ENCODE measurements at places on chromosomes 1 and 21.

- no peak for DNase-seq
These were observed 113.8 kb downstream of the UBR4 start for GRCh38 chr1:19096036-19096833.

DNA sequence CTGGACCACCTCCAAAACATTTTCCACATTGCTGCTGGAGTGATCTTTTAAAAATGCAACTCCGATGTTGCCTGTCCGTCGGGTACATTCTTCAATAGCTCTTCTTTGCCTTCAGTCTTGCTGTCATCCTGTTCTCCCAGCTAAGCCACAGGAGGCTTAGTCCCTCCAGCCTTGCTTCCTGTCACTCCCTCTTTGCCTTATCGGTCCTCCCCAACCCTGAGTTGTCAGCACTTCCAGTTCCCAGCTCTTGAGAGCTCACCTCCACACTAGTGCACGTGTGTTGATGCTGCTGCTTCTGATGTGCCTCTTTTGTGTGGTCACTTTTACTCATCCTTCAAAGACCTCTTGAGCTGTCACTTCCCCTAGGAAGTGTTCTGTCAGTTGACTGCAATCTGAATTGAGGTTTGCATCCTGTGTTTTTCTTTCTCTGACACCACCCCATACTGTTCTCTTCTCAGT, 15.3 kb downstream of the UCK2 start:
- DNase-seq = no peak

DNA sequence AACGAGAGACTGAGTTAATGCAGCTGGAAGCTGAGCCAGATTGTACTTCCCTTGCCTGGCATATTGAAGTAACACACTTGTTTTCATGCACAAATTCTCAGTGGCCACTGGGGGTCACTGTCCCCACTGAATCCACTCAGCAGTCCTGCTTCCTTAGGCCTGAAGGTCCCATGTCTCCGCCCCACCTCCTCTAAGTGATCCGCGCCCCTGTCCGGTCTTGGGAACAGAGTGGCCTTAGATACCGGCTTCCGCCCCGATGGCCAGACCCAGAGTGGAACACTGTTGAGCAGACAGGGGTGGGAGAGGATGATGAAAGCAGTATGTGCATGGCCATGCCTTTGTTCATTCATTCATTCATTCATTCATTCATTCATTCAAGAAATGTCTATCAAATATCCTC, 34.8 kb downstream of the CHAF1B start:
- no peak for DNase-seq

DNA sequence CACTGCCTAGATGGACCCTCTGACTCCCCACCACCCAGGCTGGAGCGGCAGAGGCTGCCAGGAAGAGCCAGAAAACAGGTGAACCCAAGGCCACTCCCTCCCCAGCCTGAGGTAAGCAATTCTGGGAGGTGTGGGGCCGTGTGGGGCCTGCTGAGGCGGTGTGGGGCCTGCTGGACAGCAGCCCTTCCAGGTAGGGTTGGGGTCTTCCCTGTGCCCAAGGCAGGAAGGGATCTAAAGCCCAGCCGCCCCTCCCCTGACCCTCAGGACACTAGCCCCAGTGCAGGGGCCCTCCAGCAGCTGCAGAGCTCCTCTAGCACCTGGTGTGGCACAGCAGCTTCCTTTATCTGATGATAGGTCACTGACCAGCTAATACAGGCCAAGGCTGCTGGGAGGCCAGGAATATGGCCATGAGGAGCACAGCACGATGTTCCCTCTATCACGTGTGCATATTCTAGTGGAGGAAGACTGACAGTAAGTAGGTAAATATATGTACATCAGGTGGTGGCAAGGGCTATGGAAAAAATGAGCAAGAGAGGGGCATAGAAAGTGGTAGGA, 86.9 kb downstream of the IER5 start:
- no peak for DNase-seq

DNA sequence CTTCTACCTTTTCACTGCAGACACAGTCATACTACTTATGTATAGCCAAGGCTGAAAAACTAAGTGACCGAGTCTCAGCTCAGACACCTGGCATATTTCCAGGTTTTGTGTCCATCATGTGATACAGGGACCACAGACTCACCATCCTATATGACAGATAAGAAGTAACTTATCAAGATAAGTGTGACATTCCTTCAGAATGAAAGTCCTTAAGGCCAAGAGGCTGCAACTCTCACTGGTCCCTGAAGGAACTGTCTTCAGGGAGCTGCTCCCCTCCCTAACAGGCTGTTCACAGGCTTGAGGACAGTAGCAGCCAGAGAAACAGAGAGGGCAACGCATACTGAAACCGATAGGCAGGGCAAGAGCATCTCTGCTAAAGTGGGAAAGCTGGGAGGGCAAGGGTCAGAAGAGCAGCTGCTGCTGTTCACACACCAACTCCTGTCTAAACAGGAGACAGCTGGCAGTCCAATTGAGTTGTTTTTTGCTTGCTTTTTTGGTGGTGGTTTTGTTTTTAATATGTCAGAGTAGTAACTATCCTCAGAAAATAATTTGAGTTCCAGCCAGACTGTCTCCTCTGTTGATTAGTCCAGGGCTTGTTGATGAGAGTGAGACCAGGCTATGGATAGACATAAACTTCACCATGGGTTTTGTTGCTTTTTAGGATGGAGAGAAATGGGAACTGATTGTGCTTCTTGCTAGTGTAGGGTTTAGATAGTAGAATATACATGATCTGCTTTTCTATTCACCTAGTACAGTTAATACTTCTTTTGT, 67.7 kb downstream of the MACF1 start:
- DNase-seq = no peak

GRCh38 chr1:114099268-114099667, 54.4 kb downstream of the SYT6 start:
- DNase-seq = no peak

DNA sequence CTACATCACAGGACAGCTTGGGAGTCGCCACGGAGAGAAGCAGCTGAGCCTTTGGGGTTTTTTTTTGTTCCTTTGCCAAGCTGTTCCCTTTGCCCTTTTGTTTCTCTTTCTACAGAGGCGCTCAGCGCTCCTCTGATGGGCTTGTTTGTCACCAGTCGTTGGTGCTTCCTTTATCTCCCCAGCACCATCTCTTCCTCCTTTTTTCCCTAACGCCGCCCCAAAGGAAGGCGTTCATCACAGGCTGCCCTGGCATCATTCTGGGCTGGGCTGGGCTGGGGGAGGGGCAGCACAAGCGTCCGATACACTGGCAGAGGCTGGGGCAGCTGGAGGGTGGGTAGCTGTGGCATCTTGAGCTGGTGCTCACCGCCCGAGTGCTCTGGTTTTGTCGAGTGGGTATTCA, 10.5 kb downstream of the IGSF21 start:
- no peak for DNase-seq

DNA sequence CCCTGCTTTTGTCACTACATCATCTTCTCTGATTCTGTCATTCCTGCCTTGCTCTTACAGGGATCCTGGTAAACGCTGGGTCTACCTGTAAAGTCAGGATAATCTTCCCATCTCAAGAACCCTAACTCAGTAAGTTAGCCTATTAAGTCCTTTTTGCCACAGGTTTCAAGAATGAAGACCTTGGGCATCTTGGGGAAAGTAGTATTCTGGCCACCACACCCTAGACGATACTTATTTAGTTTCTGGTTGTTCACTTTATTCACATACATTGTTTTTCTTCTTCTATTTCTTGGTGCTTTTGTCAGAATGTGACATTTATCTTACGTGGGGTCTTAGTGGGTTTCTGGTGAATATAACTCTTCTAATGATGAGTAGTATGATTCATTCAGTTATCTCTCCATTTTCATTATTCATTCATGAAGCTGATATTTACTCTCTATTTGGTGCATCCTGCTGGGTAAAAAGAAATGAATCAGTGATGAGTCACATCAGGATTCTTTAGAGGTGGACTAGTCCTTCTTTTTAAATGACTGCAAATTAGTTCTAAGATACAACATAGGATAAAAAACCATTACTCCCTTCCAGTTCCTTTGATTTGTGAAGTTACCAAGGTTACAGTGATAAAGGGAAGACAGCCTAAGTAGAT, 514.4 kb upstream of the B3GALT2 start:
- no peak for DNase-seq

DNA sequence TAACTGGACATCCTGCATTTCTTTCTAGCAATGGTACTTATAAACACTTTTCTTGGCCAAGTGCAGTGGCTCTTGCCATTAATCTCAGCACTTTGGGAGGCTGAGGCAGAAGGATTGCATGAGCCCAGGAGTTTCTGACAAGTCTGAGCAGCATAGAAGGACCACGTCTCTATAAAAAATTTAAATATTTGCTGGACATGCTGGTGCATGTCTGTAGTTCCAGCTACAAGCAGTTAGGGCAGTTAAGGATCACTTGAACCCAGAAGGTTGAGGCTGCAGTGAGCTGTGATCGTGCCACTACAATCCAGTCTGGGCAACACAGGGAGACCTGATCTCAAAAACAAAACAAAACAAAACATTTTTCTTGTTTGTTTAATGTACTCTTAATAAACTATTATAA, 434.0 kb downstream of the PLA2G4A start:
- DNase-seq = no peak

DNA sequence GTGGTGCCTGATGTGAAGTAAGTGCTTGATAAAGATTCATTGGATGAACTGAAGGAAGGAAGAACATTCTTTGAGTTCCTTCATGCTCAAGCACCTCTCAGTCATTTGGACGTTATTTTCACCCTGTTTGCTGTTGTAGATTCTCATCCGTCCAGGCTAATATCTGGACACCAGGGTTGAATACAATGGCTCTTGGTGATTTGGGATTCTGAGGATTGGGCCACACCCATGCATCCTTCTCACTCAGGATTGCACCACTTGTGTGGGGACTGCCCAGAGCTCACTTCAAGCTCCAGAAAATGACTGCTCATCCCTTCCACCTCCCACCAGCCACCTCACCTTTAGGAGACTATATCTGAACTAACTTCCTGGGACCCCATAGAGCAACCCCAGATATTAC, 117.1 kb upstream of the IPO9 start:
- DNase-seq = no peak

GRCh38 chr1:65896721-65897120, 104.0 kb downstream of the PDE4B start:
- no peak for DNase-seq

DNA sequence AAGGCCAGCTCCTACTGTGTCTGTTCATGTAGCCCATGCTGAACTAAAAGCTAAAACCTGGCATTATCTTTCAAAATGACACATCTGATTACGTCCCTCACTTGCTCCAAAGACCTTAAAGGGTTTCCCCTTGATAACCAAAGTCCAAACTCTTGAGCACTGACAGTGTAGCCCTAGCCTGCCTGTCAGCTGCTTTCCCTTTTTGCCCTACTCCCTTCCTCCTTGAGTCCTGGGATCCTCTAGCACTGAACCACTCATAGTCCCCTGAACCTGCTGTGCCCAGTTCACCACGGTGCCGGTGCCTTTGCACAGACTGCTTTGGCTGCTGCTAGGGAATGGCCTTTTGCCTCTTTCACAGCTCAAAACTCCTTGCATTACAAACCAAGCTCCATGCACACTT, 67.5 kb downstream of the PLXNA2 start:
- no peak for DNase-seq

DNA sequence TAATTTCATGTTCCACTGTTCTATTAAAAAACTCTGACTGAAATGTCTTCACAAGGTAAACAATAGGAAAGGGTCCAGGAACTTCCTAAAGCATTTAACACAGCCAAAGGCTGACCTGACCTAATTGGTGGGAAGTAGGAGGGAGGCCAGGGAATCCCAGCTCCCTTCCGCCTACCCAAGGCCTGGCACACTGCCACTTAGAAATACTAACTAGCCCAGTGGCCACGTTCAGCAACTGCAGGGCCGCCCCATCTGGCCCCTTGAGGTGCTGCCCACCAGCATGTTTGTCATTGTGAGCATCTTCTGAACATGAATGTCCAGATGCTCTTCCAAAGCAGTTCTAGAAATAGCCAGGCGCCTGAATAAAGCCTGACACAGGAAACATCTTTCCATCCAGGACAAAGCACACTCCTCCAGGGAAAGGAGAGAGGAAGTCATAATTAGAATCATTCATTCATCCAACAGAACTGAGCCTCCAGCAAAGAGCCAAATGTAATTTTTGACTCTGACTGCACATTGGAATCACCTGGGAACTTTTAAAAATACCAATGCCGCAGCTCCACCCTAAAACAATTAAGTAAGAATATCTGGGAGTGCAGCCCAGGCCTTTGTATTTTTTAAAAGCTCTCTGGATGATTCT, 44.6 kb upstream of the BCL9 start:
- DNase-seq = no peak

DNA sequence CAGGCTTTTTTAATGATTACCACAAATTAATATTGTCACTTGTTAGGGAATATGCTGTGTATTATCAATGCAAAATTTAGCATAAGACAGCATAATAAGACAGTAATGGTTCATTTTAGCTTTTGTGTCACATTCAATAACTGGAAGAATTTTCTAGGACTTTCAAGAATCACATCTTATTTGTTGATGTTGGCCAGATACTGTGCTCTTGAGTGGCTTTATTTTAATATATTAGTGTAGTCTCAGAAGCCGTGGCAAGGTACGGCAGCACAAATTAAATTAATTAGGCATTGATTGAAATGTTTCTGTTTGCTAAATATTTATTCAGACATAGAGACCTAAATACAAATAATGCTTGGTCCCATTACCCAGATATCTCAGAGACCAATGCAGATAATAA, 10.4 kb downstream of the IFI44L start:
- DNase-seq = no peak

DNA sequence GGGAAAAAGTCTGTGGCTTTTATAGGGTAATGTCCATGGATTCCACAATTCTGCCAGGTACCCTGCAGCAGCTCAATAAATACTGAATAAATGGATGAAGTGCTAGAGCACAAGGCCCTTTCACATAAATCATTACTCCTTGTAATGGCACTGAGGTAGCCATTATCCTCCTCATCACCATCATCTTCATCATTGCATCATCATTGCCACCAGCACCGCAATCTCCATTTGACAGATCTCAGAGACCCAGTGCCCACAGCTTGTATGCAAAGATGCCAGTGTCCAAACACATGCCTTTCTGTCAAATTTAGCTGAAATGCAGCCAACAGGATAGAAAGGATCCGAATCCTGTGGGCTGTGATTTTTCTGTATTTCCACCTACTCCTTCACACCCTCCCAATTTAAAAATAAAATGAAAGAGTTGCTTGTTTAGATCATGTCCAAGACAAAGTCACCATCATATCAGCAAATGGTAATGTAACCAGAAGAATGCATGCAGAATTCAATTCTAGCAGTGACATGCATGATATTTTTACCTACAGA, 17.4 kb downstream of the DAB1 start:
- DNase-seq = no peak

DNA sequence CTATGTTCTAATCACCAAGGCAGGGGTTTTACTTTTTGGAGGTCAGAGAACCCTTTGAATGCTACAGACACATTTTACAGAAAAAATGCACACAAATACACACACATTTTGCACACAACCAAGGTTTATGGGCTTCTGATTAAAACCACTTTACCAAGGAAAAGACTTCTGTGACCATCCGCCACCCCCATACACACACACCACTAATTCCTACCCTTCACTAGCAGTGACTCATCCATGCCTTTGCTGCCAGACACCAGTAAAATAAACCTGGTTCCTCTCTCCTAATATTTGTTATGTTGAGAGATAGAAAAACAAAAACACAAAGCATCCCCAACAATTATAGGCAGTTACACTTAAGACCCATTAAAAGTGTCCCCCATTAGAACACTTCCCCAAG, 12.9 kb downstream of the PIGM start:
- no peak for DNase-seq

GRCh38 chr1:69523032-69523431, 44.7 kb upstream of the LRRC7 start:
- DNase-seq = no peak
